ENCODE measurements at places on chromosomes 4 and X. TPM values are rescaled to one million over a fixed set of nuclear protein-coding genes. Genes with fewer than 3 reads are reported as not detected.

- peaks cover 31% of the 10 kb centered on the region for H3K36me3 ChIP-seq
- peaks cover 23% of the 10 kb centered on the region for H3K4me1 ChIP-seq
Measured at GRCh38 chr4:173333658-173334084, 487 bp downstream of the HMGB2 start.

DNA sequence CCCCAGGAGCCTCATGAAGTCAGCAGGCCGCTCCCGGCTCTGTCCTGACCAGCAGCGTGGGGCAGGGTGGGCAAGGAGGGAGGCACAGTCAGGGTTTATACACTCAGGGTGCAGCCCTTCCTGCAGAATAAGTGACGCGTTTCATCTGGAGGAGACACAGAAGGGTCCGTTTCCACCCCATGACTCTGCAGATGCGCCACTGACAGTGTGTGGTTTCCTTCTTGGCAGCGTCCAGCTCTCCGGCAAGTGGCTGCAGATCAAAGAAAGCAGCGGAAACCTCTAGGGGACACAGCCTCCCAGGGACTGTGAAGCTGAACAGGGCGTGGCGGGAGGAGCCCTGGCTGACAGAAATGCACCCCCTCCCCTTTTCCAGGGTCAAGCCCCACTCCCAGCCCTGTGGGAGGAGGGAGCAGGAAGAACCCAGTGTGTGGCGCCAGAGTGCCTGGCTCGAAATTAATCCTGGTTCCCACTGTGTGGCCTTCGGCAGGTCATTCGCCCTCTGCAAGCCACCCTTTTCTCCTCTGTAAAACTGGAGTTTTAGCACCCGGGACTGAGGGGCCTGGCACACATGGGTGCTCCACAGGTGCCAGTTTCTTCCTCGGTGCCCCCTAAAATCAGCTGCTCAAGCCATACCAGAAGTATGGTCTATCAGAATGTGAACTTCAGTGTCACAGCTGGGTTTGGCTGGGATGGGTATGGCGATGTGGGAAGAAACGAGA, 17.3 kb upstream of the TBC1D14 start:
- H3K27ac ChIP-seq, result peak overlapping the region; percentile 78
- H3K4me1 ChIP-seq, result peaks cover 28% of the 10 kb centered on the region
- no peaks in the 10 kb centered on the region for H3K36me3 ChIP-seq
- no peaks in the 10 kb centered on the region for H3K27me3 ChIP-seq

DNA sequence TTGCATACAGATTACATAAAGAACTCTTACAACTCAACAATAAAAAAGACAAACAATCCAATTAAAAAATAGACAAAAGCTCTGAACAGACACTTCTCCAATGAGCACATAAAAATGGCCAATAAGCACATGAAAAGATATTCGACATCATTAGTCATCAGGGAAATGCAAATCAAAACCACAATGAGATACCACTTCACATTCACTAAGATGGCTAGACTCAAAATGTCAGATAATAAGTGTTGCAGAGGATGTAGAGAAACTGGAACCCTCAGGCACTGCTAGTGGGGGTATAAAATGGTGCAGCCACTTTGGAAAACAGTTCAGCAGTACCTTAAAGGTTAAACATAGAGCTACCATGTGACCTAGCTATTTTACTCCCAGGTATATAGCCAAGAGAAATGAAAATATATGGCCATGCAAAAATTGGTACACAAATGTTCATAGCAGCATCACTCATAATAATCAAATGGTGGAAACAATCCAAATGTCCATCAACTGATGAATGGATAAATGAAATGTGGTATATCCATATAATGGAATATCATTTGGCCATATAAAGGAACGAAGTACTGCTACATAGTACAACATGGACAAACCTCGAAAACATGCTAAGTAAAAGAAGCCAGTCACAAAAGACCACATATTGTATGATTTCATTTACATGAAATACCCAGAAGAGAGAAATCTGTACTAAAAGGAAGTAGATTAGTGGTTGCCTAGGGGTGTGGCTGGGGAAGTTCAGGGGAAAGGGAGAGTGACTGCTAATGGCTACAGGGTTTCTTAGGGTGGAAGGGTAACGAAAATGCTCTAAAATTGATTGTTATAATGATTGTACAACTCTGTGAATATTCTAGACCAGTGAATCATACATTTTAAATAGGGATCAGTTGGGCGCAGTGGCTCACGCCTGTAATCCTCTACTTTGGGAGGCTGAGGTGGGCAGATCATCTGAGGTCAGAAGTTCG, 29.4 kb downstream of the SASH3 start:
- no peak for DNase-seq
- H3K27me3 ChIP-seq, result no peaks in the 10 kb centered on the region
- H3K4me1 ChIP-seq, result no peaks in the 10 kb centered on the region
- no peak overlapping the region for H3K4me3 ChIP-seq

DNA sequence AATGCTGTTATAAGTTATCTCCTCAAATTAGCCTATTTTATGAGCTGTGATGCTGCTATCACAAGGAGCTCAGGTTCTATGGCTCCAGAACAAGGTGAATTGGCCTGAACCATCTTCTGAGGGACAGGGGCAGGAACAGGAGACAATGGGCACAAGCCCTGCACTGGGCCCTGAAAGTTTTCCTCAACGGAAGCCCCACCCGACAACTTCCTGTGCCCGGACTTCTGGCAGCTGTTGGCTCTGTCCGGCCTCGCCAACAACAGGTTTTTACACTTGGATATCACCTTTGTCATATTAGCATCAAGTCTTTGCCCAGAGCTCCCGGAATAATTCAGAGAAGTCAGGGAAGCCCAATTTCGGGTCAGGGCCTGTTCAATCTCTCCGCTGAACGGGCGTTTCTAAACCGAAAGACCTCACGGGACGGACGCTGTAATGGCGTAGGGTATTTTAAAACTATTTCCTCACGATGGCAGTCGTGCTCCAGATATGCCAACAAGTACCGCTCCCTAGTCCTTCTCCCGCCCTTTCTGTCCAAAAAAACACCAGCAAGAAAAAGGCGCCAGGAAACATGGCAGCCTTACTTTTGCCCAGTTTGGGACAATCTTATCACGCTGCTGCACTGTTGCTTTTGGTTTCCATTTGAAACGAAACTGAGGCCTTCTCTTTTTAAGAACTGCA, 201.0 kb upstream of the STK26 start:
- DNase-seq, result no peak
- no peak overlapping the region for H3K27ac ChIP-seq
- H3K4me1 ChIP-seq, result no peaks in the 10 kb centered on the region

GRCh38 chr4:124970011-124970410, 257.5 kb upstream of the ANKRD50 start:
- no peak overlapping the region for H3K4me3 ChIP-seq
- H3K27ac ChIP-seq, result no peak overlapping the region
- no peak for DNase-seq
- H3K36me3 ChIP-seq, result no peaks in the 10 kb centered on the region
- H3K4me1 ChIP-seq, result no peaks in the 10 kb centered on the region

- peaks cover 27% of the 10 kb centered on the region for H3K4me1 ChIP-seq
- DNase-seq, result no peak
- no peak overlapping the region for H3K4me3 ChIP-seq
- H3K36me3 ChIP-seq, result peaks cover 9% of the 10 kb centered on the region
- no peak overlapping the region for H3K27ac ChIP-seq
Measured at GRCh38 chr4:87067124-87067885, 132.5 kb downstream of the AFF1 start.

- no peak for DNase-seq
- H3K4me1 ChIP-seq, result no peaks in the 10 kb centered on the region
- H3K36me3 ChIP-seq, result no peaks in the 10 kb centered on the region
- no peaks in the 10 kb centered on the region for H3K27me3 ChIP-seq
- H3K4me3 ChIP-seq, result no peak overlapping the region
- no peak overlapping the region for H3K27ac ChIP-seq
Measured at GRCh38 chr4:108834835-108835384, 72.1 kb upstream of the ETNPPL start.

GRCh38 chrX:19811807-19812604, 75.4 kb downstream of the SH3KBP1 start:
- no peak overlapping the region for H3K4me3 ChIP-seq
- H3K4me1 ChIP-seq, result peaks cover 11% of the 10 kb centered on the region
- no peaks in the 10 kb centered on the region for H3K36me3 ChIP-seq

- H3K4me3 ChIP-seq, result no peak overlapping the region
- no peaks in the 10 kb centered on the region for H3K36me3 ChIP-seq
- no peak overlapping the region for H3K27ac ChIP-seq
- H3K27me3 ChIP-seq, result no peaks in the 10 kb centered on the region
- H3K4me1 ChIP-seq, result peaks cover 7% of the 10 kb centered on the region
- no peak for DNase-seq
Measured at GRCh38 chrX:68746988-68747387, 81.8 kb upstream of the EFNB1 start.

GRCh38 chr4:47010347-47010911, 17.0 kb upstream of the GABRA4 start:
- H3K27ac ChIP-seq, result no peak overlapping the region
- H3K4me1 ChIP-seq, result no peaks in the 10 kb centered on the region
- no peak overlapping the region for H3K4me3 ChIP-seq
- no peaks in the 10 kb centered on the region for H3K36me3 ChIP-seq

- DNase-seq, result no peak
- no peaks in the 10 kb centered on the region for H3K4me1 ChIP-seq
- no peak overlapping the region for H3K27ac ChIP-seq
- H3K27me3 ChIP-seq, result no peaks in the 10 kb centered on the region
Measured at GRCh38 chr4:107599841-107600240, 120.2 kb downstream of the PAPSS1 start.

DNA sequence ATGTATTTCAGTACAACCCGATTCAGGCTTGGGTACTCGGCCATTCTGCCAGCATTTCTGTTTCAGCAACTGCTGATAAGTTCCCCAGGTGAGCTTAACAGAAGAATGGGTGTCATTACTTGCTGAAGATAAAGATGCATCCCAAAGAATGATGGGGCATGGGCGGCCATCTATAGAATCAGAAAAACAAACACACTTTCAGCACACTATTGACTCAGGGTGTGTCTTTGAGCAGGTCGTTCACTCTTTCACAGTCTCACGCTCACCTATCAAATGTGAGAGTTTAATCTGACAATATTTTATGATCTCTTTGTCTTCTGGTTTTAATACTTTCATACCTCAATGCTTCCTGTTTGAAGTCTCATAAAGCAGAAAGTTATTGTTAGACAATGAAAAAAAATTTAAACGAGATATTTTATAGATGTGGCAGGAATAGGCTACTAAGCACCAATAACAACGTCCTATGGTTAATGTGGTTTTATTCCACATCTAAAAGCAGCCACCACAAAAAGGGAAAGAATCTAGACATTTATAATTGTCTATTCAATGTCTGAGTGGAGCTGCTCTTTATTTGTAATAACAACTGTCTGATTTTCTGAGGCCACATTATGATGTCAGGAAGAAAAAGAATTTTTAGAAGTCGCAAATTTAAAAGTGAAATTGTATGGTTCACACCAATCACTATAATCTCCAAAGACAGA, 17.0 kb downstream of the GASK1B start:
- no peak for DNase-seq
- H3K36me3 ChIP-seq, result no peaks in the 10 kb centered on the region

GRCh38 chr4:26206999-26207398, 113.8 kb upstream of the RBPJ start:
- H3K27me3 ChIP-seq, result no peaks in the 10 kb centered on the region
- no peak overlapping the region for H3K4me3 ChIP-seq
- no peaks in the 10 kb centered on the region for H3K36me3 ChIP-seq
- H3K27ac ChIP-seq, result no peak overlapping the region

DNA sequence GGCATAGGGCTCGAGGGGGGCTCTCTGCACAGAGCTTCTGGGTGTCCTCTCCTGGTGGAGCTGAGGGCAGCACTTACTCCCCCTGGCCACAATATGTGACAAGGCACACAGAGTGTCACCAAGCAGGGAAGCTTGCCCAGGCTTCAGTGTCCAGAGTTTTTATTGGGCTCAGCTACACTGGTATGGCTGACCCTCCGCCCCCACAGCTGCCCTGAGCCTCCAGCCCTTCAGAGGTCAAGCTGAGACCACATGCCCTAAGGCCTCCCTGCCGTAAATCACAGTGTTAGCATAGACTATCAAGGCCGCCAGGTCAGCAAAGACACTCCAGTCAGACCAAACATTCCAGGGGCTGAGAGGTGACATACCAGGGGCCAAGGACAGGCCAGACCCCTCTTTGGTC, 59.0 kb downstream of the EVC start:
- no peaks in the 10 kb centered on the region for H3K4me1 ChIP-seq
- no peak overlapping the region for H3K4me3 ChIP-seq

DNA sequence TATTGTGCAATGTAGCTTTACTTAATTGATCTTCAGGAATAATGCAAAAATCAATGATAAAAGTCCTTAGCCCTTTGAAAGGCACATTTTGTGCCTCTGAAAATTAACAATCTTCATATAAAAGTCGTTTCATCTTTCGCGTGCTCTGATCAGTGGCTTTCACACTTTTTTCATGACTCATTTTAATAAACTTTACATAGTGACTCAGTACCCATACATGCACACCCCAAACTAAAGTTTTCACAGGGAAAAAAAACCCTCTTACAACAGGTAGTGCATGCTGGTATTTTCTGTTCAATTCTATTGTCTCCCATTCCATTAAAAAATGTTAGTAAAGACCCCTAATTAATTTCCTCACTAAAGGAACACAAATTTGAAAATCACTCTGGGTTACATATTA, 21.5 kb downstream of the RWDD4 start:
- no peak overlapping the region for H3K27ac ChIP-seq
- H3K36me3 ChIP-seq, result peaks cover 11% of the 10 kb centered on the region
- no peak for DNase-seq
- no peaks in the 10 kb centered on the region for H3K27me3 ChIP-seq

- H3K36me3 ChIP-seq, result no peaks in the 10 kb centered on the region
- H3K4me3 ChIP-seq, result no peak overlapping the region
- no peaks in the 10 kb centered on the region for H3K4me1 ChIP-seq
- H3K27me3 ChIP-seq, result no peaks in the 10 kb centered on the region
Measured at GRCh38 chr4:47383829-47384427, 79.6 kb downstream of the COMMD8 start.

DNA sequence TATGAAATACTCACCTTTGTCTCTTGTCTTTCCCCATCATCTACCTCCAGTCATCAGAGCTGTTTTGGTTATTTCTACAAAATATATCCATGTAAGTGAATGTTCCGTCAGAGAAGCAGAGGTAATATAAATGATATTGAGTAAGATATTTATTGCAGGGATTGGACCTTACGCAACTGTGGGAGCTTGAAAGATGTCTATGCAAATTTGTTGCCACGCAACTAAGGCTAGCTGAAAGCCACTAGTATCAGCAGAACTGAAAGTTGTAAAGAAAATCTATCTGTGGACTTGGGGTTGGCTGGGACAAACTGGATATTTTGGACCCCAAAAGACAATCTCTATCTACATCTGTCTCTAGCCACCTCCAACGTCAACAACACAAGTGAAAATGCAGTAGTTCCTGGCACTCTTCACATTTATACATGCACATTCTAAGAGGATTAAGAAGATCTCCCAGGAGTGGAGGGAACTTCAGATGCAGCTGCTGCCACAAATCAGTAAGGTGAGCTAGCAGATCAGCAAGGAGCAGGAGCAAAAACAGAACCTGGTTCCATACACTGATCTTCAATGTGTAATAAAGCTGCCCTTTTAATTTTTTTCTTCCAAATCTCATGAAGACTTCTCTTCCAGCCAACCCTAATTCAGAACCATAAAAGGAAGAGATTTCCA, 8.5 kb upstream of the CCSER1 start:
- no peaks in the 10 kb centered on the region for H3K27me3 ChIP-seq
- no peak overlapping the region for H3K4me3 ChIP-seq
- H3K4me1 ChIP-seq, result no peaks in the 10 kb centered on the region
- H3K27ac ChIP-seq, result no peak overlapping the region
- DNase-seq, result no peak

DCX gene
- not detected for total RNA-seq

MED14 gene
- total RNA-seq, result 32.6 TPM

FDCSP gene
- not detected for total RNA-seq

CYLC1 gene
- total RNA-seq, result not detected

FRAS1 gene
- 9.2 TPM for total RNA-seq

TRIM2 gene
- 32.6 TPM for total RNA-seq

CASP3 gene
- 17.8 TPM for total RNA-seq

GAGE12F gene
- total RNA-seq, result not detected

OCRL gene
- 20.1 TPM for total RNA-seq

FATE1 gene
- not detected for total RNA-seq

PPP4R3C gene
- not detected for total RNA-seq

NOX1 gene
- not detected for total RNA-seq

AR gene
- 5.0 TPM for total RNA-seq
